NCI-H524 (cell line): ENCODE measurements at places on chromosomes 2 and 18.
A peak's percentile ranks its signal among the peaks of the same experiment; 100 is the strongest.

GRCh38 chr2:168345601-168346000 lies 98.2 kb upstream of the STK39 start:
- DNase-seq = no peak

DNA sequence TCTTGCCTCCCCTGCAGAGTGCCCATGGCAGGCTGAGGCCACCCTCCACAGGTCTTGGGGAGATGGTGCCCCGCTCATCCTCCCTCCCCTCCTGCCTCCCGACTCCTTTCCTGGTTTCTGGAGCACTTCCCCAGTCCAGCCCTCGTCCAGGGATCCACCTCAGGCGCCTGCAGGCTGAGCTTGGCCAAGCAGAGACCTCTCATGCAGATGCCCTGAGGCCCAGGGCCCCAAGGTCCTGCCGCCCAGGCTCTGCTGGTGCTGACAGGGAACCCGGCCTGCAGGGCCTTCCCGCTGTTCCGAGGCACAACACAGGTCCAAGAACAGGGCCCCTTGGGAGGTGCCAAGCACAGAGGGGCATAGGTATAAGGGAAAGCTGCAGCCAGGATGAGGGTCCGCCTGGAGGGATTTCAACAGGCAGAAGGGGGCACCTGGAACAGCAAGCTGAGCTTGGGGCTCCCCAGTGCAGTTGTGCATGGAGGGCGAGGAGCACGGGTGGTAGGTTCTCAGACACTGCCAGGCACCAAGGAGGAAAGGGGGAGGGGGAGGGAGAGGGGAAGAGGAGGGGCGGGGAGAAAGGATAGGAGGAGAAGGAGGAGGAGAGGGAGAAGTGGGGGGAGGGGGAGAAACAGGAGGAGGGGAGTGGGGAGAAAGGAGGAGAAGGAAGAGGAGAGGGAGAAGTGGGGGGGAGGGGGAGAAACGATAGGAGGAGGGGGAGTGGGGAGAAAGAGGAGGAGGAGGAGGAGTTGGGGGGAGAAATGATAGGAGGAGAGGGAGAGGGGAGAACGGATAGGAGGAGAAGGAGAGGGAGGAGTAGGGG lies 1.2 kb upstream of the ANO7 start:
- no peak for DNase-seq

DNA sequence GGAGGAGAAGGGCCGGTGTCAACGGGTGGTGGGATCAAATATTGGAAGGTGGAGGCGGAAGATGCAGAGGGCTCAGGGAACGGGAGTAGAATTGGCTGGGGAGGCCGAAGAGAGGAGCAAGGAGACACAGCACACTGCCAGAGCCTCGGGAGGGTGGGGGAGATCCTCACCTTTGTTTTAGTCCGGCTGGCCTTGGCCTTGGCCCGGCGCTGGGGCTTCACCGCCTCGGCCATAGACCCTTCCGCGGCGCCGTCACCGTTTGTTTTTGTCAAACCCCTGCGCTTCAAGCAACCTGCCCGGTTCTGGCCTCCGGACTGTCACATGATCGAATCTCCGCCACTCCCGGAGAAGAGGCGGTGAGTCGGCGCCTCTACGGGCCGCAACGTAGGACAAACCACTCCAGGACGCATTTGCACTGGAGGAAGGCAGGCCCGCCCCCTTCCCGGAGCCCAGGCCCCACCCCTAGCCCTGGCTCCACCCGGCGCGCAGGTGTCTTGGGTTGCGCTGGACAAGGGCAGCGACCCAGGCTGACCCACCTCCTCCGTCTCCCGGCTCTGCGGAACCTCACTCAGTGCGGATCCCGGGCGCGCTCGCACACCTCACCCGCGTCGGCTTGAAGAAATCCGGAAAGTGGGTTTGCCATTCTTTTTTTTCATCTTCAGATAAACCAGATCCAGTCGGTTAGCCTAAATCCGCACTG lies at the start of gene EPG5:
Gene EPG5 (minus strand): TSS at position 323 of the 700 bp plus-strand sequence. CDS start 90 bp downstream, at position 233.
- peak; percentile 89 for DNase-seq

- DNase-seq = no peak
Measured at GRCh38 chr2:6308986-6309385, 556.7 kb downstream of the CMPK2 start.

- no peak for DNase-seq
Measured at GRCh38 chr2:42965196-42965595, 172.8 kb upstream of the HAAO start.

- DNase-seq = no peak
Measured at GRCh38 chr18:74082742-74083556, 64.7 kb downstream of the FBXO15 start.
